ENCODE measurements at places on chromosomes 1 and 21.
A peak's percentile ranks its signal among the peaks of the same experiment; 100 is the strongest.

GRCh38 chr1:51661081-51661518, 44.2 kb downstream of the OSBPL9 start:
- DNase-seq: peak; percentile 42

DNA sequence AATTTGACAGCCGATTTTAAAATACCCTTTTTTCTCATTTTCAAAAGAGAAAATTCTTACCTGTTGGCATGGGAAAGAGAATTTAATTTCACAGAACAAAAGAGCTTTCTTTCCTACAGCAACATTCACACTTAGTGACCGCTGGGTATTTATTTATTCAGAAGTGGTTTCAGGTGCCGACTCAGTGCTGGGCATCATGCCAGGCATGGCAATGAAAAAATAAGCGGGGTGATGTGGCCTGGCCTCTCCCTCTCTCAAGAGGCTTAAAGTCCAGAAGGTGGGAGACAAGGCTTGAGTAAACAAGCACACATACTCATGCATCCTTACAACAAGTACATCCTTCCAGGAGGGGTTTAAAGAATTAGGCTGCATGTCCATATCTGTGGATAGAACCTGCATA, 4.1 kb upstream of the PCP4 start:
- DNase-seq: peak; percentile 16

GRCh38 chr1:38831731-38832369, 27.7 kb downstream of the RRAGC start:
- no peak for DNase-seq

DNA sequence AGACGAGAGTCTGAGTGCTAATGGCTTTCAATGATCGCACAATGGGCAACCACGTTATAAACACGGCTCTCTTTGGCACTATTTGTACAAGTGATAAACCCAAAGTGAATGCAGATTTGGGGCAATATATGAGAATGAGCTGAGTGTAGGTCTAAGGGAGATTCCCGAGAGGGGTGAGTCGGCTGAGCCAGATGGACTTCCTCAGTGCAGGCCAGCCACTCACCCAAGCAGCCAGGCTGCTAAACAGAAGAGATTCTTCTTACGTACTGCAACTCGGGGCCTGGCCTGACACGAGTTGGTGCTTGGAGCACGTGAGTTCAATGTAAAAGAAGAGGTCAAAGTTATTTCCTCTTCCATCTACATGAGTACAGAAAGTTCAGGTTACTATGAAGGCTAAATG, 6.2 kb upstream of the MIXL1 start:
- DNase-seq: no peak

GRCh38 chr1:172545396-172546004, 12.6 kb downstream of the SUCO start:
- DNase-seq: no peak

DNA sequence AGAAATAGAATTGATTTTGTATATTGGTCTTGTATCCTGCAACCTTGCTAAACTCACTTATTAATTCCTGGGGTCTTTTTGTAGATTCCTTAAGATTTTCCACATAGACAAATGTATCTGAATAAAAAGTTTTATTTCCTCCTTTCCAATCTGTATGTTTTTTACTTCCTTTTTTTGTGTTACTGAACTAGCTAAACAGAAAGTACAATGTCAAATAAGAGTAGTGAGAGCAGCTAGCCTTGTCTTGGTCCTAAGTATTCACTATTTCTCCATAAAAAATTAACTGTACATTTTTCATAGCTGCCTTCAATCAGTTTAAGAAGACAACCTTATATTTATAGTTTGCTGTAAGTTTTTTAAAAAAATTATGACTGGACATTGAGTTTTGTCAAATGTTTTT, 74.9 kb downstream of the FASLG start:
- no peak for DNase-seq

DNA sequence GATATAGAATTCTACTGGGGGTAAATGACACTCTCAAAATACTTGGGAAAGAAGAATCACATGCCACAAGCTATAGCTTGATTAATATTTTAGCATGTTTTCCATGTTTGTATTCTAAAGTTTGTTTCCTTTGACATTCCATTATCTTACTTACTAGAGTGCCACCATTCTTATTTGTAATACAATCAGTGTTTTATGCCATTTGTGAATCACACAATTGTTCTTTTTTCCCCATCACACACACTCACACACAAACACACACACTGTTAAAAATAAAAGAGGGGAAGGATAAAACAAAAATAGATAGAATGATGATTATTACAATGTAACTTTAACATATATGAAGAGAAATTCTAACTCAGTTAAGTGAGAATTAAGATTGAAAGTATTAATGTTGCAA, 16.0 kb upstream of the TEKT2 start:
- no peak for DNase-seq

DNA sequence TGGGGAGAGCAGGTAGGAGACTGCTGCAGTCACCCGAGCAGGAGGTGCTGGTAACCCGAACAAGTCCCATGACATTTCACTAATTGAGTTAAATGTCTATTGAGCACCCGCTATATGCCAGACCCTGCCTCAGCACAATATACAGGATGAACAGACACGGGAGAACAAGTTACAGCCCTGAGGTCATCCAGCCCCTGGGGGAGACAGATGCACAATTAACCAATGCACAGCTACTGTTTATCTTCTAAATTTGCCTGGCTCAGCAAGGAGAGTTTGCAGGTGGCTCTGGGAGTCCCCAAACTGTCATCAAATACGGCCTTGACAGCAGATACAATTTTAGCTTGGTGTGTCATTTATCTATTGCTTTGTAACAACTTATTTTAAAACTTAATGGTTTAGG, 18.1 kb downstream of the CITED4 start:
- no peak for DNase-seq

DNA sequence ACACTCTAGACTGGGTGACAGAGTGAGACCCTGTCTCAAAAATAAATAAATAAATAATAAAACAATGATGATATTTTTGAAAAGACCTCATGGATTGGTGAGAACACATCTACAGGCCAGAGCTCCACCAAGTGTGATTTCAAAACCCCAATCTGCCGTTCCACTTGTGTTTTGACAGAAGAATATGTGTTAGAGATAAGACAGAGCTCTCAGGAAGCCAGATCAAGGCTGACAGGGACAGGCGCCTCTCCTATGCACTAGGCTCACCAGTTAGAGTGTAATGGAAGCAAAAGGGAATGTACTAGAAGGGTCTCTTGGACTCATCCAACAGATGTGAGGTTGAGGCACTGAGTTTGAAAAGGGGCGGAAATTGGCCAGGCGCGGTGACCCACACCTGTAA, 110.7 kb upstream of the ERRFI1 start:
- DNase-seq: no peak

GRCh38 chr1:84907095-84907827, 14.3 kb upstream of the LPAR3 start:
- no peak for DNase-seq

DNA sequence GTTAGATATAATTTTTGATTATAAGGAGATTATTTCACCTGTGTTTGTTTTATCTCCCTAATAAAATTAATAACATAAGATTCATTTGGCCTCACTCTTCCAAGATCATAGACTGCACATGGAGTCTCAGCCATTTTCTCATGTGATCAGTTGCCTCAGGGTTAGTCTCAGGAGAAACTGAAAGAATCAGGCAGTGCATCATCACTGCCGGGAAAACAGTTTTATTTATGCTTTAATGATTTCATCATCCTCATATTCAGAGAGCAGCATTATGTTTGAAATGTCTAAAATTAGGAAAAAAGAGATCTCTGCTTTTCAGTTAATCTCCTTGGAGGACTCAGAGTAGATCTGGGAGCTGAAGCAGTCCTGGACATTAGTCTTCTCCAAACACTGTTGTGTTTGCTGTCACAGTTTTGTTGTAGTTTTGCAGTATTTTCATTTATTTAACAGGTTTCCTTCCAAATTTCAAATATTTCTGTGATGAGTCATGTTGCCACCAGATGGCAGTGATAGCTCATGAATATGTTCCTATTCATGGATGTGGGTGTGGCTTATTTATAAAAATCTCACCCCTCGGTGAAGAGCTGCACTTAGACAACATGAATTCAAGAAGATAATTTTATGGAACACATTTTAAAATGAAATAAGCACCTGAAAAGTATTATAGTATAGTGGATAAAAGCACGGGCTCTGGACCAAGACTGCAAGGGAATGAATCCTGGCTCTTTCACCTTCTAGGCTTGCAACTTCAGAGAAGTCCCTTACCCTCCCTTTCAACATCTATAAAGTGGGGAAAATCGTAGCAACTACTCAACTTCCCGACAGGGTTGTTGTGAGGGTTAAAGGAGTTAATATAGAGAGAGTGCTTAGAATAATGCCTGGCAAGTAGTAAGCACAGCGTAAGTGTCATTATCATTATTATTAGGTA, 31.2 kb downstream of the CHD1L start:
- peak; percentile 33 for DNase-seq

DNA sequence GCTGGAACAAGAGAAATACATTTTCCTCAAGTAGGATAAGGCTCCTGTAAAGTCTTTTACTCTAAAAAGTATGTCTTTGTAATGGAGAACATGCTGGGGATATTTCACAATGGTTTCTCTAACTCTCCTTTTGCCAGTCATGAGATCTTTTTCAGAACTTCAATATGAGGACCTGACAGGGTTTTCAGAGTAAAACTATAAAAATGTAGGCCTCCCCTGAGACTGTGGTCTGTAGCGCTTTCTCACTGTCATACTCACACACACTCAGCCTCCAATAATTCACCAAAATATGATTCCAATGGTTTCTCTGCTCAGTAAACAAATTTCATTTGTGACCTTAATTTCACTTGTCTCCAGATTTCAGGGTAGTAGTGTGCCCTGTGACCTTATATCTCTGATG, 440.1 kb upstream of the PTBP2 start:
- no peak for DNase-seq

All from renal pelvis (tissue), 12 donors.